ENCODE measurements at places on chromosomes 4 and X.

GRCh38 chr4:121594796-121595526 is 101.8 kb downstream of the ANXA5 start:
- DNase-seq: no peak

- no peak for DNase-seq
Measured at GRCh38 chr4:163500586-163500985, 6.1 kb downstream of the TMA16 start.

GRCh38 chrX:44675362-44676024 is 132.8 kb upstream of the FUNDC1 start:
- DNase-seq: no peak

- DNase-seq: no peak
Measured at GRCh38 chr4:7844594-7844991, 95.1 kb downstream of the AFAP1 start.

GRCh38 chr4:184882276-184882675 is 56.5 kb upstream of the ACSL1 start:
- DNase-seq: no peak

DNA sequence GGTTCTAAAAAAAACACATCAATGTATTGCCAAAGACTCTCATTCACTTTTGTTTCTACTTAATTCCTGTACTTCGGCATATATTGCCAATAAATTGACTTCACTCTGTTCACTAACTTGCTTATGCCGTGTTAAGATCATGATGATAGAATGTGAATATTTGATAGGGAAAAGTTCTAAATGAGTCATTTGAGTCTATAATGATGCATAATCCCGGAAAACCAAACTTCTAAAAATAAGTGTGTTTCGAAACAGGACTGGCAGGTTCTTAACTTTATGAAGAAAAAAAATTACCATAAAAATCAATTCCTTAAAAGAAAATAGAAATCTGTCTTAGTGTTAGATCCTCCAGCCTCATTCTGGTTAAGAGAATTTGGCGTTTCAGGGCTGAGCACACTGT is 387.5 kb upstream of the FTHL17 start:
- DNase-seq: no peak

GRCh38 chrX:129957241-129958082 is 25.0 kb upstream of the BCORL1 start:
- no peak for DNase-seq

- DNase-seq: peak; percentile 1
Measured at GRCh38 chrX:47662144-47662657, 3.2 kb upstream of the UXT start.

- DNase-seq: no peak
Measured at GRCh38 chrX:140099221-140099620, 133.9 kb upstream of the CXorf66 start.

GRCh38 chrX:65926095-65927019 is 113.5 kb downstream of the VSIG4 start:
- DNase-seq: no peak

DNA sequence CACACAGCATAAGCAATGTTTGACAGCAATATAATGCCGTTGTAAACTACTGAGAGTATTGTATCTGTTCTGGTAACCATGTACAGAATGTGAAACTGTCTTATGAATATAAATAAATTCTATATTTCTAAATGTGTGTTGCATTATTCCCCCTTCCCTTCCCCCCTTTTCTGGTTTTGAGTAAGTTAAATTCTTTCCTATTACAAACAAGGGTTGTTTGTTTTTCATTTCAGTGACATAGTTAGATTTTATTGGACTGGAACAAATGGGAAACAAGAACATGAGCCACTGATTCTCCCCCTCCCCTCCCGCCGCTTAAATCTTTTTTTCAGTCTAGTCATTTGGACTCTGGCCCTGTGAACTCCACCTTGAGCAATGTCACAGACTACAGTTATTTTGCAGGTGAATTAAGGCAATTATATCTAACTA is 69.8 kb downstream of the GPAT3 start:
- no peak for DNase-seq

All from activated CD4-positive, CD25-positive, alpha-beta regulatory T cell treated with anti-CD3 and anti-CD28 coated beads, Interleukin-2, amount 50 U/mL, for 16 hours (primary cell).